ENCODE measurements at places on chromosomes 7 and 10.

- peak; percentile 67 for DNase-seq
Observed at GRCh38 chr10:119416855-119417254, 125.7 kb downstream of the RGS10 start.

- DNase-seq: no peak
Observed at GRCh38 chr7:91850455-91850854, 30.0 kb downstream of the MTERF1 start.

DNA sequence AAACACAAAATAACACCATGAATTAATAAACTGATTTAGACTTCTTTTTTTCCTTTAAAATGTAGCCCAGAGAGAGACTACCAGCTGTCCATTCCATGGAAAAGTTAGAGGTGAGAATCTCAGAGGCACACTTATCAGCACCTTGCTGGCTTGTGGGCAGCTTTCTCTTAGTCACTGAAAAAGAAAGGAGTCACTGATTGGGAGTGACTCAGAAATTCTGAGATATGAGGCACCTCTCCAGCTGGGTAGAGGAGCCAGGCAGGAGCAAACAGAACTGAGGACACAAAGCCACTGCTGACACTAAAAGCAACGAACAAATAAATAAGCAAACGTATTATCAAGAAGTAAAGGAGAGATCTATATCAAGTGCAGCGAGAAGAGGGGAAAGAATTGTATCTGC, 310.6 kb downstream of the PARD3 start:
- no peak for DNase-seq

- no peak for DNase-seq
Observed at GRCh38 chr10:3295582-3296151, 123.1 kb upstream of the PITRM1 start.

- no peak for DNase-seq
Observed at GRCh38 chr10:100307684-100308083, 21.2 kb upstream of the BLOC1S2 start.

DNA sequence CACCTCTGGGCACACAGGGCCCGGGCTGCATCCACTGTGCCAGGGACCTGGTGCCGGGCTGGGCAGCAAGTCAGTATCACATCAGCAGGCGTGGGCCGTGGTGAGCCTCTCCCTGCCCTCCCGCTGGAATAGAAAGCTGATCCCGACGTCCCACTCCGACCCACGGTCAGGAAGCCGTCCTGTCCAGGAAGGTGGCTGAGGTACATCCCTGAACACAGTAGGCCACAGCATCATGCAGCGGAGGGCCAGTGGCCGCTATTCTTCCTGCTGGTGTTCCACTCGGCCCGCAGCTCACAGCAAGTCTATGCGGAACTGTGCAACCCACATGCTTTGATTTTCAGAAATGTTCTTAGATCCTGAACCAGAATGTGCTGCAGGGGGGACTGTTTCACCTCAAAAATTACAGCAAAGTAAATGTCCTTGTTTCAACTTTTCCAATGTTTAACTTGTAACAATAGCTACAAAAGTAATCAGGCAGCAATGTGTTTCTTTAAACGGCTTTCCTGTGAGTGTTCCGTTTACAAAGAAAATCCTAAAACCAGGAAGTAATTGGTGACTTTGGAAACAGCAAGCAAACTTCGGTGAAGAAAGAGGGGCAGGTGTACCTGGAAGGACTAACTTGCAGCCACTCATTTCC, 676 bp upstream of the GPR146 start:
- DNase-seq: no peak

DNA sequence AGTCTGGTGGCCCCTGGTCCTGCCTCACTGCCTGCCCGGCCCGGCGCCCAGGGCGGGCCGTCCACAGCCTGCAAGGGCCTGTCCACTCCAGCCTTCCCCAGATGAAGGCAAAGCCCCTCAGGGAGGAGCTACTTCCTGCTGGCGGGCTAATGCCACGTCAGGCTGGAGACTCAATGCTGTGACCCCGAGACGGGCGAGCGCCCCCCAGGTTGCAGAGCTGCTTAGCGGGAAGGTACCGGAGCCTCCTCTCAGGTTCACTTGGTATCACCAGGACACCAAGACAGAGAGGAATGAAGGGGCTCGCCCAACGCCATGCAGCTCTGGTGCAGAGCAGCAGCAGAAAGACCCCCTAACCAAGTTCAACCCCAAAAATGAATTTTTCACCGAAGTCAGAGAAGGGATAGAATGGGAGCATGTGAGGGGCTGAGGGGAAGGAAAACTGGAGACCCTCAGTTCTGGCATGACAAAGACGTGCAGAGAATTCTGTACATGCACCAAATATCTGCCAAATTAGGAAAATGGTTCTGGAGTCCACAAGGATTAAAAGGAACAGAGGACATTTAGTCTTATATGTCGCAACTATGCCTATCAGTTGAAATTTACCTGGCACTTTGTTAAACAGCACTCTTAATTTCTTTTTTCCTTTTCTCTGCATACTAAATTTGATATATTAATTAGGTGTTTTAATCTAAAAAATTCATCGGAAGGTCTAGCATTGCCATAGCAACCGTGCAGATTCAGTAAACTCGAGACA, 2.8 kb downstream of the STK32C start:
- no peak for DNase-seq

DNA sequence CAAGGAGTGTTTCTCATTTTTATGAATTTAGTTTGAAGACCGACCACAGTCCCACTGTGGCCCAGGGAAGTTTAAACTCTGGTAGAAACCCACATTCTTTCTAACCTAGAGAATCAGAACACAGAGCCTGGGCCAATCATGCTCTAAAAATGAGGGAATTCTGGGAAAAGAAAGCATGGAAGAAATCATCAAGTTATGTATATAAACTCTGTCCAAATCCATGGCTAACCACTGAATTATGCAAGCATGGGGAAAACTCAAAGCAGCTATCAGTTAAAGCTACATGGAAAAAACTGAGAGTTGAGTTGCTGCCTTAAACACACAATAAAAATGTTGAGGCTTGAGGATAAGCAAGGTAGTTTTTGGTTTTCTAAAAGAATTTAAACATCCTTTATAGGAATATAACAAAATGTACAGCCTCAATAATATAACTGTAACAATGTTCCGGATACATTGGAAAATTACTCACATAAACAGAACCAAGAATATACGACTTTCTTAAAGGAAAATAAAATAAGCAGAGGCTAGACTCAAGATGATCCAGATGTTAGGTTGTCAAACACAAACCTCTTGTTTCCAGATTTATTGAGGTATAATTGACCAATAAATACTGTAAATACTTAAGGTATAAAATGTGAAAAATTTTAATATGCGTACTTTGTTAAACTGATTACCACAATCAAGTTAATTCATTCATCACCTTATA, 311.2 kb upstream of the GNAI1 start:
- DNase-seq: no peak

- no peak for DNase-seq
Observed at GRCh38 chr7:17558558-17559332, 260.3 kb downstream of the AHR start.

DNA sequence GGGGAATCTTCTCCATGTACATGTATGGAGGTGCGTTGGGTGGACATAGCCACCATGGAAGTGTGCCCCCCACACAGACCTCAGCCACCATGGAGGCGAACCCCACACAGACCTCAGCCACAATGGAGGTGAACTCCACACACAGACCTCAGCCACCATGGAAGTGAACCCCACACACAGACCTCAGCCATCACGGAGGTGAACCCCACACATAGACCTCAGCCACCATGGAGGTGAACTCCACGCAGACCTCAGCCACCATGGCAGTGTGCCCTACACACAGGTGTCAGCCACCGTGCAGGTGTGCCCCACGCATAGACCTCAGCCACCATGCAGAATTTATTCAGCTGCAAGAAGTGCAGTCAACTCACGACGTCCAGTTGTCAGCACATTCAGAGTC, 339.7 kb downstream of the ACTR3B start:
- no peak for DNase-seq

DNA sequence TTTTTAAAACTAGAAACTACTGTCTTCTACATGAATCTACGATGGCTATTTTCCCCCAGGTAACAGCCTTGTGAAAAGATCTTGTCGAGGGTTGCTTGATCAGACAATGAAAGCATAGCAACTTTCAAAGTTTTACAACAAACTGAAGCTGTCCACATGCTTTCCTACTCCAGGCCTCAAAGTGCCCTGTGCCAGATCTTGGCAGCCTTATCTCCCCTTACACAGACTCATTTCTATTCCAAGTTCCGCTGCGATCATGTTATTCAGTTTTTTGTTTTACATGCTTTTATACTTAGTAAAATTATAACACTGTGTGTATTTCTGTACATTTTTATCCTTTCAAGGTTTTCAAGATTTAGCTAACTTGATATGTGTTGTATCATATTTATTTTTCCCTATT, 661.7 kb upstream of the SORCS1 start:
- no peak for DNase-seq

DNA sequence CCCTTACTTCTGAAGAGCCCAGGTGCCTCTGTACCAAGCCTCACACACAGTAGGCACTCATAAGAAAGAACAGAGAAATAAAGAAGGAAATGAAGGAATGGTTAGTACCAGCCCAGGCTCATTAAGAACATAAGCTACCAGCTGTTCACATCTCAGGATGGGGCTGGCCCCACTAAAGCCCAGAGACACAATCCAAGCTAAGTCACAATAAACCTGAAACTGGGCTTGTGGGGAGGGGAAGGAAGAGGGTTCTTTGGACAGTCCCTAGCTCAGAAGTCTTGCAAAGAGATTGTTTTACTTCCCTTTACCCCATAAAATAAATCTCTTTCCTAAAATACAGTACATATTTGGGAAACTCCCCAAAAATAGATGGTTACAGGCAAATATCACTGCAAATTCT, 24.3 kb downstream of the FBXW4 start:
- DNase-seq: no peak

GRCh38 chr7:40922316-40922670, 780.6 kb downstream of the INHBA start:
- no peak for DNase-seq
